Activated CD8-positive, alpha-beta memory T cell treated with anti-CD3 and anti-CD28 coated beads for 36 hours (primary cell): ENCODE measurements at places on chromosomes 12 and 14. TPM values are rescaled to one million over a fixed set of nuclear protein-coding genes. Genes with fewer than 3 reads are reported as not detected.

KIF5A gene
- 1.7 TPM for total RNA-seq

CAPZA3 gene
- not detected for total RNA-seq

LACRT gene
- not detected for total RNA-seq

CLEC12A gene
- total RNA-seq = not detected

CCDC175 gene
- not detected for total RNA-seq
